Activated CD4-positive, alpha-beta T cell treated with anti-CD3 and anti-CD28 coated beads, Interleukin-2, amount 50 U/mL, for 48 hours (primary cell): ENCODE measurements at places on chromosomes 7 and 10.

DNA sequence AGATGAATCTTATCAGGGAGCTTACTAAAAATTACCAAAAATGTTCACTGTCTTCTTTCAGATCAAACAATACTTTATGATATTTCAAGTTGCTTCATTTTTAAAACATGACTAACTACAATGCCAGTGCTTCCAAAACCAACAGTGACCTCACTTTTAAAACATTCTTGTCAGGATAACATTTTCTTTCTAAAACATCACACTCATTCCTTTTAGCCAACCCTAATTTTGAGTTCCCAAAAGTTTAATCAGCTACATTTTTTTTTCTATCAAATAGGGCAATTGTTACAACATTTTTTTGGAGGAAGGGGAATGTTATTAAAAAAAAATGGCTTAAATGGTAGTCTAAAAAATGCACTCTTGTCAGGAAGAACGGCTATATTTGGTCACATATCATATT, 37.3 kb downstream of the RTKN2 start:
- no peak for DNase-seq

DNA sequence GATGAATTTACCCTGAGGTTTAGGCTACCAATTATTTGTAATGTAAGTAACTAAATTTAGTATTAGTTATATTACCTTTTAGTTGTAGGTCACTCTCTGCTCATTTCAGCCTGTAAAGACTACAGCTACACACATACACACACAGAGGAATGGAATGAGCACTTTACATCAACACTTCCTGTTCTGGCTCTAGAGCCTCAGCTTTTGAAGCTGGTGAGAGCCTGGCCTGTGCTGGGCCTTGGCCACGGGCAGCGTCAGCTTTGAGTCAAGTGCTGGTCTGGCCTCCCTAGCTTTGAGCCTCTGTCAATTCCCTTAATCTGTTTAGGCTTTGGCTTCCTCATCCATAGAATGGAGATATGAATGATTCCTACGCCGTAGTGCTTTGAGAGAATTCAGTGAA, 141.7 kb downstream of the EGFR start:
- DNase-seq: no peak

GRCh38 chr10:33434933-33435332, 100.5 kb upstream of the NRP1 start:
- no peak for DNase-seq

GRCh38 chr7:119783799-119784198, 489.2 kb upstream of the KCND2 start:
- DNase-seq: no peak

- peak; percentile 65 for DNase-seq
Observed at GRCh38 chr7:107180378-107180777, 11.6 kb downstream of the HBP1 start.

DNA sequence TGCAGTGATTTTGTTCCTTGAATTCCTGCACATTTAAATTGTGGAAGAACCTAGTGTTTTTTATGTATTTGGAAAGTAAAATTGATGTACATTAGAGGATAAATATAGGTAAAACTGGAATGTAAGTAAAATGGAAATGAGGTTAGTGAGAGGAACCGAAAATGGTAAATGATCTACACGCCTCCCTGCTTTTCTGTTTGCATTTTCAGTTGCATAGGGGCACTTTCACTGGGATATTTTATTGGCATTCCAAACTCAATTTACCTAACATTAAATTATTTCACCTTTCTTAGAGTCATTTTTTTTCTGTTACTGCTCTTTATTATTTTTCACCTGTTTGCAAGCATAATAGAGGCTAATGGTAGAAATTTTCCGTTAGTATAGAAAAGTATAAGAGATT, 8.0 kb downstream of the CDK13 start:
- no peak for DNase-seq

DNA sequence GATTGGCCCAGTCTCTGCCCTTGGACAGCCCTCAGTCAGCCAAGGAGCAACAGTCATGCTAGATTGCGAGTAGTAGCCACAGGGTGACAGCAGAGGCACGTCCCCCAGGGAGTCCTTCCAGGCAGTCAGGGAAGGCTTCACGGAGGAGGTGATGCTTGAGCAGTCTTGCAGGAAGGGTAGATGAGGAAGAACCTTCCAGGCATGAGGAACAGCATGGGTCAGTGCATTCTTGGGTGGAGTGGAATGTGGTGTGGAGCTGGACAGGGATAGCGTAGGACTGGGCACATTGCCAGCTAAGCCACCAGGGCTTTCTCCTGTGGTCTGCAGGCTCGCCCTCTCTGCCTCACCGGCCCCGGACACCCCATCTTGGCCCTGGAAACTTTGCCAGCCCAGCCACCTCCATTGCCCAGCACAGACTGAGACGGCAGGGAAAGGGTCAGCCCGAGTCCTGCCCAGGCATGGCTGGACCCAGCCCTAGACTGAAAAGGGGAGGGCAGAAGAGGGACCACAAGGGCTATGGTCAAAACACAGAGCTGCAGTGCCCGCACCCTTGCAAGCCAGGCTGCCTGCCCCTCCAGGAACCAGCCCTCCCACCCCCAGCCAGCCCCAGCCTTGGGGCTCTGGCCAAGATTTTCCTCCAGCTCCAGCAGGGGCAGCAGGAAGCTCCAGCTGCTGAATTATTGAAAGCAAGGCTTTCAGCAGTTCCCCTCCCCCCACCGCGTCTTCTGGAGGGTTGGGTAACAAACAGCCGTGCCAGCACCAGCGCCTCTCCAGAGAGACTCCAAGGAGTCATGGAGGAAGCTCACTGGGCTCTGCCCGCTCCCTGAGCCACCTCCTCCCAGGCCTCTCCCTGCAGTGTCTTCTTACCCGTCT, 18.7 kb downstream of the SRRM3 start:
- DNase-seq: no peak

DNA sequence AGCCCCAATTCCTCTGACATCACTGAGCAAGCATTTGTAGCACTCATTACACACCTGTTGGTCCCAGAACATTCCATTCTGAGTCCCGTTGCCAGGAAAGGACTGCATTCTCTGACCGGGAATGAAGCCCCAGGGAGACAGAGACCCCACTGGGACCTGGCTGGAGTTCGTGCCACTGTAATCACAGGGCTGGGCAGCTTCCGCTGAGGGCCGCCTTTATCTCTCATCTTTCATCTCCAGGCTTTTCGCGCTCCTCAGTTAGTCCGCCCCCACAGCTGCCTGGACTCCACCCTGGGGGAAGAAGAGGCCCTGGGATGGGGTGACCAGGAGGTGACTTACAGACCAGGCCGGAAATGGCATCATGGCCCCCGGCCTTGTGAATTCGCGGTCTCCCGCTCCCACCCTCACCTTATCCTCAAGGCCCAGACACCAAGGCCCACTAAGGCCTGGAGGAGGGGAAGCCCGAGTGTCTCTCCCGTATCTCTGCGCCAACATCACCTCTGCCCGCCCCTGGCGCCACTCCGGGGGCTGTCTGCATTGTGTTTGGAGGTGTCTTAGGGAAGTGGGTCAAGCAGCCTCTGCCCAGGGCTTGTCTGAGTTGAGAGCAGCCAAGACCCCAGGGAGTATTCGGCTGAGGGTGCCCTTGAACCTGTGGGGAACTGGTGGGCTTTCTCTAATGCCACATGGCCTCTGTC, 75.4 kb downstream of the PROSER2 start:
- DNase-seq: no peak

DNA sequence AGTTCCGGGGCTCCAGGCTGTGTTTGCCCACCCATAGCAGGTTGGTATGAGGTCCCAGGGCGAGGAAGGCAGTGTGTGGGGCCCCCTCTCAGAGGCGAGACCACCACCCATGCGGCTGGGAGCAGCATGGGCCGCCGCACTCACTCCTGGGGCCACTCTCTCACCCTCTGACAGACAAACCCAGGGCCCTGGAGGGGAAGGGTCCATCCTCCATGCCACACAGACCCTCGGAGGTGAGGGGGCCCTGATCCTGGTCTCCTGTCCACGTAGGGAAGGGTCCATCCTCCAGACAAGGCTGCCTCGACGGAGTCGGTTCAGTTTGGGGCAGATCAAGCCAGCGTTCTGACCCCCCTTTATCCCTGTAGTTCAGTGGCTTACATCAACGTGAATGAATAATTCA, 230.8 kb downstream of the ELFN1 start:
- DNase-seq: no peak

- no peak for DNase-seq
Observed at GRCh38 chr7:131949659-131950058, 393.2 kb upstream of the PODXL start.

DNA sequence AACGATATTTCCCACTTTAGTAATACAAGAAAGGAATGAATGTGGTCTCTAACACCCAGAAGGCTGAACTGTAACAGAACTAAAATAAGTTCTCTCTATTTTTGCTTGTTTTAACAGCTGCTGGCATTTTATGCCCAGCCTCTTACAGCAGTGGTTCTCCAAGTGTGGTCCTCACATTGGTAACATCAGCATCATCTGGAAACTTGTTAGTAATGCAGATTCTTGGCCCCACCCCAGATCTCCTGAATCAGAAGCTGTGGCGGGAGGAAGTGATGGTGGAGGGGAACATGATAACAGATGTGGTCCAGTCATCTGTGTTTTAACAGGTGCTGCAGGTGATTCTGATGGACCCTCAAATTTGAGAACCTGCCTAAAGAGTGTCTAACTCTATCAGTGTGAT, 170.1 kb downstream of the TMEM26 start:
- DNase-seq: peak; percentile 10

GRCh38 chr7:157437519-157438061, 100.8 kb downstream of the DNAJB6 start:
- DNase-seq: no peak

GRCh38 chr10:68981074-68981473, 7.5 kb upstream of the KIFBP start:
- DNase-seq: no peak

GRCh38 chr10:103493362-103493915, at the start of gene NEURL1:
NEURL1 (plus strand) TSS chr10:103493705; CDS start chr10:103494388, 683 bp downstream.
- DNase-seq: peak; percentile 29

- no peak for DNase-seq
Observed at GRCh38 chr10:48943096-48943495, 3.5 kb upstream of the LRRC18 start.

DNA sequence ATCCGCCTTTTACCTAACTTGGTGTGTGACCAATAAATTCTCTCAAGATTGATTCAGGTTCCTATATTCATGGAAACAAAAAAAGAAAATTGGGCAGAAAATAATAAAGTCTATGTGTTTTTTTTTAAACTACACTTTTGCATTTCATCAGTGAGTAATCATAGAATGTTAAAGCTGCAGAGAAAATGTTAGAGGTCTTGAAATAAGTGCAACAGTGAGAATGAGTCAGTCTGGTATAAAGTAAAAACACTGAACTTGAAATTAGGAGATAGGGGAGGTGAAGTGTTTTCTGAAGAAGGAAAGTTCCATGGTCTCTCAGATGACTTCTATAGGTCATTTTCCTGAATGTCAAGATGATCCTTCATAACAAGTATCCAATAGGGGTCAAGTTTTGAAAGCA, 202.6 kb upstream of the NRP1 start:
- DNase-seq: no peak

DNA sequence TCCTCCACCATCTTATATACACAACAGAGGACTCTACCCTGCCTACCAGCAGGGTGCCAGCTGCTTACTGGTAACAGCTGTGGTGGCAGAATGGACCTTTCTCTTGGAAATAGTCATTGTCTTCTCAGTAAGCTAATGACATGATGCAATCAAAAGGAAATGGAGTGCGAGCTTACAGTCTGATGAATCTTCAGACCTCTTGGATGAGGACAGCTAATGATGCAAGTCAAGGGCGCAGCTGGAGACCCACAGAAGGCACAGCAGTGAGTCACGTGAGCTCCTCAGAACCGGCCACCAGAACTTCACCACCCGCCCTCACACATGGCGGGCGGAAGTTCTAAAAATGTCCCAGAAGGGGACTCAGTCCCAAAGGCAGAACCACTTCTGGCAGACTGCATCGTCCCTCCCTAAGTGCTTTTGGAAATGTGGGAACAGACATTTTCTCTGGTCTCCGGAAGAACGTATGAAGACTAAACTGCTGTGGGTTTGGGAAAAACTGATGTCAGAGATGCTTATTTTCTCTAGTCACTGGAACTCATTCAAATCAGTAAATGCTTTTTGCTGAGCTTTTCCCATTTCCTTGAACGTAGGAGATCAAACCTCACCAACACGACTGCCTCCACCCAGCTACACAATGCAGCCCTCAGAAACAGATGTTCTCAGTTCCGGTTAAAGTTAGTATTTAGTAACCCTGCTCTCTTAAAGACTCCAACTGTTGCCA, 96.4 kb downstream of the FAS start:
- no peak for DNase-seq

- no peak for DNase-seq
Observed at GRCh38 chr7:3437467-3437866, 136.4 kb downstream of the SDK1 start.

DNA sequence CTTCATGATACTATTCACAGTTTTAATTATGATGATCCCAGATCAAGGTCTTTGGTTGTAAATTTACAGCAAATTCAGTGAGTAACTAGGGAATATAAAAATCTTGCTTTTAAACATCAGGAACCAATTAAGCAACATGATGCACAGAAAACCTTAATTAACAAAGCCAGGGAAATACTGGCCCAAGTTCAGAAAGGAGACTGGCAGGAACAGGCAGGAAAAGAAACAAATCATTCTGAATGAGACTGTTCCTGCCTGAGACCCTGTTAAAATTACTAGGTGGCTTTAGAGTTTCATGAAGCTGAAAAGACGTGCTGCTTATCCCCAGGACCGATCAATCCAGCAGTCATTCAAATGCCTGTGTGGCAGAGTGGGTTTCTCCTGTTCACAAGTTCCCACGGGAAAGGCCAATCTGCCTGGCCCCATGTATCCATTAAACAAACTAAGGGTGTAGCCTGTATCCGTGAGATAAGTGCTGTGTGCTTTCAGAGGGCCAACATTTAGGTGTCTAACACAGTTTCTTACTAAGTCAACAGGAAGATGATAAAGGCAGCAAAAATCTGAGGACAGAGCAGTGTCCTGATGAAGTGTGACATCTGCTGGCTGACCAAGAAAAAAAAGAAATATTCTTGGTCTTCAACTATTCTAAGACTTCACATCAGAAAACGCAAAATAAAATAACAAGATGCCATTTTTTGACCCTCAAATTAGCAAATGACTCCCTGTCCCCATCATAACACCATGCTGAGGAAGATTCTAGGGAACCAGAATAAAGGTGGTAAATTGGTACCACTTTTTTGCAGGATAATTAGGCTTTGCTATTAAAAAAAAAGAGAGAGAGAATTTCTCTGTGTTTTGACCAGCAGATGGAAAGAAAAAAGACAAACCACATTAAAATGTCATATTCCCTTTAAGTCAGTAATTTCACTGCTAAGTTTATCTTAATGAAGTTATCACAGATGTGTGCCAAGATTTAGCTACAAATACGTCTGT, 34.2 kb downstream of the PUS7 start:
- no peak for DNase-seq

DNA sequence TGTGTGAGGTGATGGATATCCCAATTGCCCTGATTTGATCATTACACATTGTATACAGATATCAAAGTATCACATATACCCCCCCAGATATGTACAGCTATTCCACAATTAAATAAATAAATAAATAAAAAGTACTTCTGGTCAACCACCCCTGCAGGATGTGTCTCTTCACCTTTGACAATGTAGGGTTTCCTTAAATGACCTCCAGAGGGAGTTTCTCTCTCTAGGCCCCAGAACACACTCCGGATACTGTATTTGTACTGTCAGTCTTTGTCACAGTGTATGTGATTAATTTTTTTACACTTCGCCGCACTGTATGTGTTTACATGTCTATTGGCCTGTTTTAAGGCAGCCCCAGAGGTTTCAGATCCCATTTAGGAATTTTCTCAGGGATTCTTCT, 123.6 kb downstream of the ADCYAP1R1 start:
- DNase-seq: no peak
